HCEC 1CT (cell line): ENCODE measurements at places on chromosomes 1 and 21.

DNA sequence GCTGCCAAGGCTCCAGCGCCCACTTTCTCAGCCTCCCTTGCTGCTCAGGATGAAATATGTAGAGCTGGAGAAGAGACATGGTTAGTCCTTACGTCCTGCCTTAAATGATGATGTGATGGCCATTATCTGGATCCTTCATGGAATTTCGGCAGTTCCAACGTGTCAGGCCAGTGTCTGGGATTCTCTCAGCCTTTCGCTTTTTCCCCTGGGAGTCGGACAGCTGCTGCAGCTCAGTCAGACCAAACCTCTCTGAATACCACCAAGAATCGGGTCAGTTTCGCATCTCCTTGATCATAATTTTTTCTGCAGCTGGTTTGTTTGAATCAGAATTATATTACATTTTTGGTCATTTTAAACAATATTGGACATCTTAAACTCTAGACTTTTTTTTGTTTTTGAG lies 22.3 kb upstream of the KLHDC8A start:
- DNase-seq: no peak

GRCh38 chr1:174007851-174008250 lies 14.3 kb downstream of the RC3H1 start:
- no peak for DNase-seq

GRCh38 chr1:207646944-207647579 lies 2.1 kb downstream of the CR1L start:
- no peak for DNase-seq

DNA sequence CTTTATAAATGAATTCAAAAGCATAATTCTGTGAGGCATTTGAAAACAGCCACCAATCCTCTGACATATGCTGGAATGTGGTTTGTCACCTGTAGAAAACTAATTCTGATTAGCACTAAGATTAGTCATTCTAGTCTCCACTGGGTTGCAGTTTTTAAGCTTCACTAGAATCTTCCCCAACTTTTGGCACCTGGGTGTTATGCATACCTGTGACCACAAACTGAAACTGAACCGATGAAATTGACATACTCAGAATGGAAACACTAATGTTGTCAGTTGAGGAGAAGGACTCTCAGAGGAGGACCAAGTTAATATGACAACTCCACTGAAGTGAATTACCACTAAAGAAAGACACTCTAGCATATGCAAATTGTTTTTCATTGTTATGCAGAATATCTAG lies 285.8 kb upstream of the NEGR1 start:
- DNase-seq: no peak

GRCh38 chr1:119327094-119327449 lies 41.5 kb upstream of the HAO2 start:
- no peak for DNase-seq

- peak; percentile 85 for DNase-seq
Measured at GRCh38 chr1:184160236-184160635, 108.7 kb downstream of the TSEN15 start.

- DNase-seq: no peak
Measured at GRCh38 chr1:40981691-40982448, 2.4 kb downstream of the CTPS1 start.

DNA sequence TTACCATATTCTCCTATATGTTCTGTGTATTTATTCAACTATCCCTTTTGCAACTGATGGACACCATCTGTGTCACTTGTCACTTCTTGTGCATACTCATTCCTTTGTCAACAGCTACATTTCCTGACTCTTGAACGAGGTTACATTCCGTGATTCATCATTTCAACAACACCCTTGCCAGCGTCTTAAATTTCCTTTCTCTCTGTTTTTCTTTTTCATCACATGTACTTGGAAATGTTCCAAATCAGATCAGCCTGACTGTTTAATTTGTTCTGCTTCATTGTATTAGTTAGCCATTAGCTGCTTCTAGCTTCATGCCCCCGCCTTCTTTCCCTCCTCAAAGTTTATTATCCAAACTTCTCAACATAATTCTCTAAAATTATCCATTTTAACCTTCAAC lies 173.0 kb downstream of the ADGRL4 start:
- peak; percentile 94 for DNase-seq

DNA sequence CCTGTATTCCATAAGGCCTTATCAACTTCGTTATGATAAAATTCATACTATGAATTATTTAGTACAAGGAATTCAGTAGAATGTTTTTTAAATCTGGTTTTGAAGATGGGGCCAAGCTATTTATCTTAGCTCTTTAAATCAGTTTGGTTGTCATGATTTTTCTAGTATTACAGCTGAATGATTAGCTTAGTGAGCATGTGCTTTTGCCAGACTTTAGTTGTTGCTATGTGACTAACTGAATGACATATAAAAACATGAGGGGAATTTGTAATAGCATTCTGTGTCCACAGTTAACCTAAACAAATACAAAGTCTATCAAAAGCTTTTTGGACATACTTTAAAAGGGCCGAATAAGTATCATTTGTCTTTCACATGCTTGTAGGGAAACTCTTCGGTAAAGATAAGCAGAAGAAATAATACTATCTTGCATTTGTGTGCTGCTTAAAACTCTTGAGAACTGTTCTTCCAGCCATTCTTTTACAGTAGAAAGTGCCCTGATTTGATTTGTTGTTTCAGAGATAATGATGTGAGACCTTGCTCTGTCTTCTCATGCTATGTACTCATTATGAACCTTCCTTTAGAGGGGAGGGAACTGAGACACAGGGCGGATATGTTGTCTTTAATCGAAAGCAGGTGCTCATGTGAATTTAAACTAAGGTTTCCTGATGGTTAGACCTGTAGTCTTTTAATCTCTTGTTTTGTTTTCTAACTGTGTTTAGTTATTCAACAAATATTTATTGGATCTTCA lies 18.8 kb downstream of the NEK7 start:
- peak; percentile 68 for DNase-seq

DNA sequence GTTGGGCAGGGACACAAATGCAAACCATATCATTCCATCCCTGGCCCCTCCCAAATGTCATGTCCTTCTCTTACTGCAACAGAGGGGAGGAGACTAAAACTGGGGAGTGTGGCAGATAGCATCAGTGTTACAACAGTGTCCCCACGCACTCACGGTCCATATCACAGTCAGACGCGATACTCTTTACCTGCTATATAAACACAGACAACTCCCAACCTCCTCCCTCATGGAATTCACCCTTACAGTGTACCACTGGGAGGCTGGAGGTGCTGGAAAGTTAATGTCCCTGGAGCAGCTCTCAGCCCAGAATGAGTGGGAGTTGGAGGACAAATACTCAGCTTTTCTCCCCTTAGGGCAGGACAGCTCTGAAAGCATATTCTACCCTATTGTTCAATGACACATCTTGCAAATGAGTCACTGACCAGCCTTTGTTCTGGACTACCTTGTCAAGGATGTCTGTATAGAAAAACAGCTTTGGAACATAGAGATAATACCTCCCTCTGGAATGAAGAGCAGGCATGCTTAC lies 445.9 kb downstream of the SETD4 start:
- no peak for DNase-seq

GRCh38 chr1:186703209-186703766 lies 23.1 kb upstream of the PTGS2 start:
- no peak for DNase-seq

- peak; percentile 91 for DNase-seq
Measured at GRCh38 chr1:150578272-150579109, 919 bp downstream of the MCL1 start.

DNA sequence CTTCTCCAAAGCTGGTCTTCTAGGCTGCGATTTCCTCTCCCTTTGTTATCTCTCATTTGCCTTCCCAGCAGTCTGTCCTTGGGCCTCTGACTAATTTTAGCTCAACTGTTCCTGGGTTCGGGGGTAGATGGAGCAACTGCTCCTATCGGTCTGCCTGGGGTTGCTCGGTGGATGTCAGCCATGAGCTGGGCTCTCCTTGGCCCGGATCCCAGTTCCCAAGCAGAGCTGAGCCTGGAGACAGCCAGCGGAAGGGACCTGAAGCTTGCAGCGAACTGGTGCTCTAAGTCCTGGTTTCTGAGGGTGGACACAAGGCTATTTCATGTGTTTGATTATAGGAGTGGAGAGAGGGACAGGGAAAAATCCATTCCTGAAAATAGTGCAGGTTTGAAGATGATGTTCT lies 423.0 kb downstream of the RPS6KC1 start:
- DNase-seq: no peak

DNA sequence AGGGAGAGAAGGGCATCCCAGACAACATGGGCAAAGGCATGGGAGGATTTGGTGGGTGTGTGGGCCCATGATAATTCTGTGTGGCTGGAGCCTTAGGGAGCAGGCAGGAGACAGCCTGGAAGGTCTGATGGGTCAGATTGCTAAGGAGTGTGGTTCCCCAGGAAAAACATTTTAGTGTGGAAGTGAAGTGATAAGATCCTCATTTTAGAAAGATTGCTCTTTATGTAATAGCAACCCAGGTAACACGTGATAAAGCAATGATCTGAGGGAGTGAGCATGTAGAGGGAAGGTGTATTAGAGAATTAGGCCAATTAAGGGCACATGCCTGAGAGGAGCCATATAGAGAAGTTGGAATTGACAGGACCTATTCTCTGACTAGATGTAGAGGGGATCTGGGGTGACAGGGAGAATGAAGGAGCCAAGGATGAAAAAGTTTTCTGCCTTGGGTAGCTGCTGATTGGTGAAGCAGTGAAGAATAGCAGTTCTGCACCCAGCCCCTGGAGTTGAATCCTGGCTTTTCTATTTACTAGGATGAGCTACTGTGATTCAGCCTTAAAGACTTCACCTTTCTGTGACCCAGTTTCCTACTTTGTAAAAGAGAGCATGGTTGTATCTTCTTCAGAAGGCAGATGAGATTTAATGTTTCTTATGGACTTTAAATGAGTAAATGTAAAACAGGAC lies 18.7 kb upstream of the SLAMF6 start:
- peak; percentile 2 for DNase-seq

GRCh38 chr1:9723926-9724325 lies 72.4 kb downstream of the PIK3CD start:
- DNase-seq: no peak

DNA sequence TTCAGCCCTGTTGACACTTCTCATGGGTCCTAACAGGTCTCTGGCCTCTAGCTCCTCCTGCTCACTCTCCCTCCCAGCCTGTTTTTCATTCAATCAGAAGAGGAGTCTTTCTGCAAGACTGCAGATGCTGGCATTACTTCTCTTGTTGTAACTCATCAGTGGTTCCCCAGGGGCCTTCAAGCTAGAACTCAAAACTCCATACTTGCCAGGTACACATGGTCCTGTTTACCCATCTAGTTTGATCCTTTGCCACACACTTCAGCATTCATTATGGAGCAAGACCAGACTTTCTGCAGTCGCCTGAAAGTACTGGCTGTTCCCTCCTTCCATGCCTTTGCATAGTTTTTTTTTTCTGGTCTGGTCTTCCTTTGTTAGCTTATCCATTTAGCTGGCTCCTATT lies 47.9 kb downstream of the SERBP1 start:
- no peak for DNase-seq

- DNase-seq: peak; percentile 19
Measured at GRCh38 chr1:171852272-171852671, 11.0 kb downstream of the DNM3 start.

- peak; percentile 33 for DNase-seq
Measured at GRCh38 chr1:161502641-161503393, 2.4 kb upstream of the FCGR2A start.

DNA sequence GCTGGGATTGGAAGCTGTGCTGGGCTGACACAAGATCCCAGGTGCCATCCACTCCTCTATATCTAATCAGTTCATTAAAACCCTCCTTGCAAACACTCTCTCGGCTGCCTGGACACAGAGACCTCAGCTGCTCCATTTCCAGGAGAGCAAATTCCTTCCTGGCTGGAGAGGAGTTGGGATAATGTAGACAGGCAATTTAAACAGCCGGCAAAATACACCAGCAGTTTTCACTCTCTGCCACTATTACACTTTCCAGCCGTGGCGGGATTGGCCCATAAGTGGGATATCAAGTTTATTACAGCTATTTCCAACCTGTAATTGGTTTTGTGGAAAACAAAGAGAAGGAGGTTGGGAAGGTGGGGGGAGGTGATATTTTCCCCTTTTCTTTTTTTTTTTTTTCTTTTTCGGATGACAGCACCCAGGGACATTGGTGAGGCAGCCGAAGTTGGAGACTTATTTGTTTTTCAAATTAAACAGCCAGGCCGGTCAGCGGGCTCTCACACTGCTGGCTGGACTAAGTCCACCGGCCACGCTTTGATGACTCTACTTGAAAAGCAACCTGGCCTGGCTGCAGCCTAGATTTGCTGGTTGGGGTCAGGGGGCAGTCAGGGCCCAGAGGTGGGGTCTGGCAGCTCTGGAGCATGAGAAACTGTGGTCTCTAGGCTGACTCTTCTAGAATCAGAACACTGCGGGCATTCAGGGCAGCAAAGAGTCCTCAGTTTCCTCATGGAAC lies 177.4 kb downstream of the IGSF21 start:
- no peak for DNase-seq

DNA sequence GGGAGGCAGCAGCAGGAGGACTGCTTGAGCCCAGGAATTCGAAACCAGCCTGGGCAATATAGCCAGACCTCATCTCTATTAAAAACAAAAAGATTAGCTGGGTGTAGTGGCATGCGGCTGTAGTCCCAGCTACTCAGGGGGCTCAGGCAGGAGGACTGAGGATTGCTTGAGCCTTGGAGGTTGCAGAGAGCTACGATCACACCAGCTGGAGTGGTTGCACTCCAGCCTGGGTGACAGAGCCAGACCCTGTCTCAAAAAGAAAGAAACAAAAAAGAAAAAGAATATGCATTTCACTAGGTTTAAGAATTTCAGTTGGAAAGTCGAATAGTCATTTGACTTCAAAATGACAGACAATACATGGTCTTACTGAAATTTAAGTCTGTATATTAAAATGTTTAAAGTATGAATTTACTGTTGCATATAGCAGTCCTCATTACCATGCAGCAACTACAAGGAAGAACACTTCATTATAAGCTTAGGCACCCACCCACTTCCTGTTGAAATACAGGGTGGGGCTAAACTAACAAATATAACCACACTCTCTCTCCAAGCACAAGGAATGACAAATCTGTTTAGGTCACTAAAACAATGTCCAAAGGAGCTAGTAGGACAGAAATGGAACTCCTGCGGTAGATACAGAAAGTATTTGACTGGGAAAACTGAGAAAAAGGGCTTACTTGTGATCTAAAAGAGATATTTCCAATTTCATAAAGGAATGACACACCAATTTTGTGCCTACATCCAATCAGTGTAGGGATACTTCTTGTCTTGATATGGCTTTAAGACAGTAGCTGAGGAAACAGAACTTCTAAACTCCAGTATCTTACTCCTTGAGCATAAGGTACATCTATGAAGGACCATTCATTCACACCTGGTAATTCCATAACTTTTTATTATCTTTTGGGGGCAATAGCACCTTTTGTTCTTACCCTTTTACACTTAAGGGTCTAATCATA lies 44.1 kb downstream of the GPR3 start:
- DNase-seq: peak; percentile 66

DNA sequence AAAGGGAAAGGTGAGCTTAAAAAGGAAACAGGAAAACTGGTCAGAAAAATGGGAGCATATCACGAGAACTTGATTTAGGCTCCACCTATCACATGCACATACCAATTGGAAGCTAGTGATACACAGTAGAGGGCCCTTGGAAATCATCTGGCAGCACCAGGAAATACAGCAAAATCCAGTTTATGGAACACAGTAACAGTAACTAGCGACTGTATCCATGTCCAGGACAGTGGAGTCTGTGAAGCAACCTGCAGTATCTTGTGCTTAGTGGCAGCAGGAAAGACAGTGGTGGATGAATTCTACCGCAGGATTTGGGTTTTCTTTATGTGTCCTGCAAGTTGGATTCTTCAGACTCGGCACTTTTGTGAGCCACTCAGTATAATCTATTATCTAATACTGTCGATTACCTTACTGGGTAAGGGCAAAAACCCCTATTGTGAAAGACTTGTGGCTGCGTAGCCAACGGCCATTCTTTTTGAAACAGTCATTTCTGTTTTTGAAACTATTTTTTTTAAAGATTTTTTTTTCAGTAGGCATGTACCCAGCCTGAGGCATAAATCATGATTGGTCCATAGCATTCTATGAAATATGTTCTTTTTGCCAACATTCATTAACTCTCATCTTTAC lies 1.6 kb upstream of the KDM4A start:
- no peak for DNase-seq
